ENCODE measurements at places on chromosomes 12 and 14.

DNA sequence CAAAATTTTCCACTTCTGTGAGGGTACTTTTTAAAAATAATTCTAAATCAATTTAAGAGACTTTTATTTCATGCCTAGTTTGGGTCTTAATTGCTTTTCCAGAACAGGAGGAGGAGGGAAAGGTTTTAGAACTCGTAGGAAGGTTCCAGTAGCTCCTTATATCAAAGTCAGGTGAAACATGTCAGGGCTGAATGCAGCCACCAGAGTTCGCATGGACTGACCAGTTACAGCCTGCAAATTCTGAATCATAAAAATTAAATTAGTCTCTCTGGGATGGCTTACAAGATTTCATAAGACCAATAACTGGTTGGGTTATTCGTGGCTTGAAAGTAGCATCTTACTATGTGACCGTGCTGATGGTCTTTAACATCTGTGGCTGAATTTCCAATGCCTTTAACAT lies 397 bp downstream of the BDKRB1 start:
- DNase-seq: no peak

GRCh38 chr14:97138801-97139200 lies 341.6 kb downstream of the VRK1 start:
- DNase-seq: no peak

DNA sequence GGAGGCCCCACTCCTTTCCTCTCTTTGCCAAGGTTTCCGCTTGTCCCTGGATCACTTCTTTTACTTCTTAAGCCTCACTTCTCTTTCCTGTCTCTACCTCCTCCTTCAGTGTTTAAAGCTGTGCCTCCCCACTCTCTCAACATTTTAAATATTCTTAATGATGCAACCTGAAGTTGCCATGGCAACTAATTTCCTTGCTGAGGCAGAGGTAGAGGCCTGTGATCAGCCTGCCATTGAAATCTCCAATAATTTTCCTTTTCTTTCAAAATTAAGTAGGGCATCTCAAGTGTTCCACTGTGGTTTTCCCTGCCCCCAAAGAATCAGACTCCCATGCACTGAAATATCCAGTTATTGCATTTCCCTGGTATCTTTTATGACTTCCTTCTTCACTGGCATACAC lies 108.6 kb upstream of the VRK1 start:
- DNase-seq: no peak

DNA sequence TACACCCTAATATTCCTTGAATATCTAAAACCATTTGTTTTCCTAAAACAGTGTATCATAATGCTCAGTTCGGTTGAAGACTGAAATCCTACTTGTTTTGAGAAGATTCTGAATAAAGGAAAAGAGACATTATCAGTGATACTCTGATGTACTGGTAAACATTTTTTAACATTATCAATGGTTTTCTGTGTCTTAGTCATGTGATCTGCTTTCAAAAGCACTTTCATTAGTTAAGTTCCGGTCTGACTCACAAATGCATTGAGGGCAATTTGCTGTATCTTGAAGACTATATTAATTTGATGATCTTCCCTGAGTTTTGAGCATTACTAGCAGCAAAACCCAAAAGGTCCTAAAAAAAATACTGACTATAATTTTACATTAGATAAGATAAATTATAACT lies 145.6 kb downstream of the PRKD1 start:
- no peak for DNase-seq

GRCh38 chr12:99911967-99912366 lies 72.8 kb downstream of the ANKS1B start:
- DNase-seq: no peak

DNA sequence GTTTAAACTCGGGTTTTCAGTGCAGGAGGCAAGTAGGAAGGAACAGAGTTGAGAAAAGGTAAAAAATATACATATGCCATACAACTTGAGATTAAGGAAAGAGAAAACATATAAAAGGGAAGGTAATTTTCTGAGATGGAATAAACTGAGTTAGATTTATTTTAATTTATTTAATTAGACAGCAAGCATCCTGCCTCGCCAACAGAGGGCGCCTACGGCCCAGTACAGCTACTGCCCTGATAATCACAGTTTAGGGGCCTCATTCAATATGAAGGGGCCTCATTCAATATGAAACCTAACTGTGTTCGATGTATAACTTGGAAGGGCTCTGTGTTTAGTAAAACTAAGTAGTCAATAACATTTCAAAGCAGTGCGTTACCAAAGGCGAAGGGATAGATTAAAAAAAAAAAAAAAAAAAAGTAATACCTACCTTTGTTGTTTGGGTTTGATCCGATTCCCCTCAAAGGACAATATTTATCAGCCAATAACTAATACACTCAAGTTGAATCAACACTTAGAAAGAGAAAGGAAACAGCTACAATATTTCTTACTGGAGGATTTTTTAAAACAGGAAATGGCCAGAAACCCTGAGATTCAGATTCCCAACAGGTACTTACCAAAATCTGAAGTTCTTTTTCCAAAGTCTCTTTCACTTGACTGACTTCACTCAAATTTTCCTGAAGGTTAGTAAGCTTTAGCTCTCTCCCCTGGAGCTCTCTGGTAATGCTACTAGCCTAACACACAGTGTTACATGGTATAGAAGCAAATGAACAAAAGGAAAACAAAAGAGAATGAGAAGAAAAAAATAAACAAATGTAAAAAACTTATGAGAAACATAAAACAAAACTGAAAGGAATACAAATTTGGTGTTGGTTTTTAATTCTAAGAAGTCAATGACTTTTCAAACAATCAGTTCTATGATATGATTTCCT lies 70.0 kb upstream of the VPS33A start:
- peak; percentile 33 for DNase-seq

- peak; percentile 73 for DNase-seq
Measured at GRCh38 chr12:52019113-52019770, 12.5 kb downstream of the TAMALIN start.

- peak; percentile 20 for DNase-seq
Measured at GRCh38 chr12:77895699-77896098, 65.0 kb downstream of the NAV3 start.

DNA sequence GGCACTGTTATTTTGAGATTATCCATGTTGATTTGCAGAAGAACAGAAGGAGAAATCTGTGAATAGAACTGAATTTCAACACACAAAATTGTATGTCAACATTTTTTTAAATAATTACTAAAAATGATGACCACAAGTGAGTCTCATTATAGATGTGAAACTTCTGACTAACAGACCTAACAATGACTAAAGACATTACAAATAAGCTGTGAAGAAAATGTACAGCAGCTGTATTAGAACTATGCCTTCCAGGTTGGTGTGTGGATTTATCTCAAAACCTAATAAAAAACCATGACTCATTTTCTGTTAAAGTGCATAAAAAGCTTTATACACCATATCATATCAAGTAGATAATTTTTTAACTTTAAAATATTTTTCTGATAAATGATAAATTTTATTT lies 22.5 kb upstream of the FOXG1 start:
- peak; percentile 56 for DNase-seq

- DNase-seq: no peak
Measured at GRCh38 chr12:40175045-40175444, 49.8 kb upstream of the LRRK2 start.

- no peak for DNase-seq
Measured at GRCh38 chr14:67623114-67623513, 3.4 kb downstream of the ARG2 start.

DNA sequence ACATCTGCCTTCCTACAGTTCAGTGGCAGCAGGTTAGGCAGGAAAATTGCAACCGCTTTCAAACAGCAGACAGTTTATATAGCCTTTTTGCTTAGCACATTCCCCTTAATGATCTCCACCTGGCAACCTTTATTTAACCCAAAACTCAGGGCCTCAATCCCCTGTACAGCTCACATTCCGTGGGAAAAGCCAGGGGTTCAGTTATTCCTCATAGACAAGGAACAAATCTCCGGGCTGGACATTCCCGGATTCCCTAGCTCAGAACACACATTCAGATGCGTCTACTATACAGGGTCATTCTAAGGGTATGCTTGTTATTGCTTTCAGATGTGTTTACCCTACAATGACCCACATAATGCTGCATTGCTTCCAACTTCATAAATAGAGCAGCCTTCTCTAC lies 73.8 kb upstream of the DCN start:
- DNase-seq: no peak
